ENCODE measurements at places on chromosomes 11 and 22.

- no peaks in the 10 kb centered on the region for H3K36me3 ChIP-seq
- no peak overlapping the region for H3K4me3 ChIP-seq
- H3K27me3 ChIP-seq, result peaks cover 28% of the 10 kb centered on the region
- no peak for DNase-seq
- H3K27ac ChIP-seq, result no peak overlapping the region
Observed at GRCh38 chr11:27898166-27898565, 197.9 kb upstream of the BDNF start.

DNA sequence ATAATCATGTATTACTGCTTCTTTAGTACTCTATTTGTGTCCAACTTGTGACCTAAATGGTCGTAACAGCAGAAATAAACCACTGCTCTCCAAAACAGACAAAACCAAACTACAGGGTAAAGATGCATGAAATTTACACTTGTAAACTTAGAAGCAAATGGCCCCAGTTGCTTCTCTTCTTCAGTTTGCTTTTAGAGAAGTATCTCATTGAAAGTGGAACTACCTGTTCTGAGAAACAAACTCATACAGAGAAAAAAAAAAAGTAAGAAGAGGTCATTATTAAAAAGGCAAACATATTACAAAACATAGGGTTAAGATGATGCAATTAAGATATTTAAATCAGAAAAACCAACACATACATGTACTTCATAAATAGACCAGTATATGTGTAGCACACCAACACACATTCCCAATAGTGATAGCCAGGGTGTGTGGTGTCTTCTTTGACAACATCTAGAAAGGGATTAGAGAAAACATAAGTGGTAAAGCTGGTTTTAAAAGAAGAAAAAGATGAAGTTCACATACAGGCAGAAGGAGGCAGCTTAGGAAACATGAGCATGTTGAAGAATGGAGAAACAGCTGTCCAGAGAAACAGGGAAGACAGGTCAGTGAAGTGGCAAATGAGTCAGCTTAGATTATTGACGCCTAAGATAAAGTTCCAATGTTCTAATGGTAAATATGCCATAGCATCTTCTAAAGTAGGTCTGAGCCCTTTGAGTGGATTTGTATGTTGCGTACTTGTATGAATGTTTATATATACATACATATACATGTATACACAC, 844.7 kb upstream of the CCDC90B start:
- no peaks in the 10 kb centered on the region for H3K36me3 ChIP-seq
- peaks cover 2% of the 10 kb centered on the region for H3K27me3 ChIP-seq
- DNase-seq, result no peak
- no peak overlapping the region for H3K4me3 ChIP-seq
- no peaks in the 10 kb centered on the region for H3K4me1 ChIP-seq

DNA sequence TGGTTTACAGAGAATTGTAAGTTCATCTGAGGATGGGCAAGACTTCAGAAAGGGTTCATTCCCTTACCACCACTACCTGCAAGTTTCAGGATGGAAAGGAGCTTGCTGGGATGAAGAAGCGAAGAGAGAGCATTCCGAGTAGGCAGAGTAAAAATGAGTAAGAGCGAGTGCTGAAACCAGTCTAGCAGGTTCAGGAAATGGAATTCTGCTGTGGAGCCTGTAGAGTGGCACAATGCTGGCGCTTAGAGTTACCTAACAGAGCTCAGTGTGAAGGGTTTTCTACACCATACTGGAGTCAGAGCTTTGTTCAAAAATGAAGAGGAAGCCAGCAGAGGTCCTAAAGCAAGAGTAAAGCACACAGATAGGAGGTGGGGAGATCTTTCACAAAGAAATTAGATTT, 179.2 kb upstream of the ZC3H12C start:
- no peak overlapping the region for H3K27ac ChIP-seq
- DNase-seq, result no peak
- no peaks in the 10 kb centered on the region for H3K4me1 ChIP-seq
- no peak overlapping the region for H3K4me3 ChIP-seq

DNA sequence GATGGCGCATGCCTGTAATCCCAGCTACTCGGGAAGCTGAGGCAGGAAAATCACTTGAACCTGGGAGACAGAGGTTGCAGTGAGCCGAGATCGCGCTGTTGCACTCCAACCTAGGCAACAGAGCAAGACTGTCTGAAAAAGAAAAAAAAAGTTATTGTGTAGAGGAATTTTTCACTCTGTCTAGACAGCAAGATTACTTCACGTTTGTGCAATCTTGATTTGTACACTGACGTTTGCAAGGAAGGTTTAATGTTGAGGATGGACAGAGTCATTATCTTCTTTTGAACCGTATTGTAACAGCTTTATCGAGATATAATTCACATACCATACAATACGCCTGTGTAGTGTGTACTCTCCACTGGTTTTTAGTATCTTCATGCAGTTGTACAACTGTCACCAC, 3.7 kb downstream of the CTTN start:
- no peak overlapping the region for H3K4me3 ChIP-seq
- DNase-seq, result no peak
- H3K27me3 ChIP-seq, result peaks cover 20% of the 10 kb centered on the region

DNA sequence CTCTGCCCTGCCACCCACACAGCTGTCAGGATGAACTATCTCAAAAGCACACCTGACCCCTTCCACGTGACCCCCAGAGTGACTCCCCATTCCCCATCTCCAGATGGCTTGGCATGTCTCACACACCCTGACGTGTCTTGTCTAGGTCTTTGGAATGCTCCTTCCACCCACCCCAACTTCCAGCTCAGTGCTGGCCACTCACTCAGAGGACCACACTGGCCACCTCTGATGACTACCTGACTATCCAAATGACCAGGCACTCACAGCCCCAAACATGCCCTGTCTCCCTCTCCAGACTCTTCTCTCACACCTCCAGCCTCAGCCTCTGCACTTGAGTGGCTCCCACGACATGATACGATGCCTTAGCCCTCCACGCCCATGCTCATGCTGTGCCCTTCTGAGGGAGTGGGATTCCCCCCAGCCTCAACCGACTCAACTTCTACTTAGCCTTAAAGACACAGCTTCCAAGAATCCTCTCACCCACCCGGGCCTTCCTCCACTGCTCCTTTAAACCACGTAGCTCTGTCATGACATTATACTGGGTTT, 259.4 kb downstream of the BUD13 start:
- no peaks in the 10 kb centered on the region for H3K4me1 ChIP-seq
- no peak for DNase-seq
- H3K4me3 ChIP-seq, result no peak overlapping the region
- H3K27me3 ChIP-seq, result peaks cover 53% of the 10 kb centered on the region
- no peak overlapping the region for H3K27ac ChIP-seq

GRCh38 chr11:13261591-13262061, 16.0 kb upstream of the BMAL1 start:
- no peaks in the 10 kb centered on the region for H3K27me3 ChIP-seq
- DNase-seq, result no peak
- H3K4me3 ChIP-seq, result no peak overlapping the region
- H3K4me1 ChIP-seq, result peaks cover 8% of the 10 kb centered on the region

- H3K27me3 ChIP-seq, result no peaks in the 10 kb centered on the region
- DNase-seq, result peak; percentile 35
- peak within 1 kb of the TSS; percentile 80 for H3K4me3 ChIP-seq
- H3K4me1 ChIP-seq, result peaks cover 39% of the 10 kb centered on the region
- peak within 1 kb of the TSS; percentile 93 for H3K27ac ChIP-seq
- H3K36me3 ChIP-seq, result peaks cover 12% of the 10 kb centered on the region
Observed at GRCh38 chr11:68038718-68039525, at the start of gene TCIRG1. Gene TCIRG1, plus strand, starts transcription at chr11:68039025. Its CDS starts 2,247 bp downstream, at chr11:68041272.

GRCh38 chr11:69159150-69159852, 3.6 kb downstream of the SMIM38 start:
- no peak overlapping the region for H3K27ac ChIP-seq
- H3K4me1 ChIP-seq, result no peaks in the 10 kb centered on the region
- no peak overlapping the region for H3K4me3 ChIP-seq
- H3K27me3 ChIP-seq, result peaks cover 4% of the 10 kb centered on the region
- no peak for DNase-seq
- peaks cover 3% of the 10 kb centered on the region for H3K36me3 ChIP-seq

GRCh38 chr11:8092587-8093424, 11.8 kb downstream of the TUB start:
- no peak overlapping the region for H3K27ac ChIP-seq
- no peaks in the 10 kb centered on the region for H3K36me3 ChIP-seq
- no peaks in the 10 kb centered on the region for H3K27me3 ChIP-seq
- no peak for DNase-seq

DNA sequence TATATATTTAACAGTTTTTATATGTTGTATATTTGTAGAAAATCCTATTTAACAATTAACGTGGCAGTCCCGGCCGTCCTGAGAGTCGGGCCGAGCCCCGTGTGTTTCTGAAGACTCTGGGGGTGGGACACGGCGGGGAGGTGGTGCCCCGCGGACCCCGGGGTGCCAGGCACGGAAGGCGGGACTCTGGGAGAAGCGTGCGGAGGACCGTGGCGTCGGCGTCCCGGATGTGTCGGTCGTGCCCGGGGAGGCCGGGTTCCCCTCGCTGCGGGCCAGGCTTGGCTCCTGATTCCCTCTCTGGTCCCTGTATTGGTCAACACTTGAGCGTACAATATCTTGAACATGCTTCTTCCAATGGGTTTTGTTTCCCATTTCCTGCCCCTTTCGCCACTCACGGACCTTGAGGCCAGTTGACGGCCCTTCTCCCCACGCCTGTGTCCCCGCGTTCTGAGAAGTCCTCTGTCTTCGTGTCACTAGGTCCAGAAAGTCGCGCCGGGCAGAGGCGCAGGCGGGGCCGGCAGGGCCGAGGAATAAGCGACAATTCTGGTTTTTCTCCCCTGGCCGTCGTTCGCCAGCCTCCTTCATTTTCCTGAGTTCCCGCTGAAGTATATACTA, 1076.7 kb downstream of the BRD1 start:
- H3K27me3 ChIP-seq, result peaks cover 3% of the 10 kb centered on the region
- H3K4me3 ChIP-seq, result no peak overlapping the region
- no peaks in the 10 kb centered on the region for H3K36me3 ChIP-seq
- H3K27ac ChIP-seq, result no peak overlapping the region
- DNase-seq, result no peak
- no peaks in the 10 kb centered on the region for H3K4me1 ChIP-seq

DNA sequence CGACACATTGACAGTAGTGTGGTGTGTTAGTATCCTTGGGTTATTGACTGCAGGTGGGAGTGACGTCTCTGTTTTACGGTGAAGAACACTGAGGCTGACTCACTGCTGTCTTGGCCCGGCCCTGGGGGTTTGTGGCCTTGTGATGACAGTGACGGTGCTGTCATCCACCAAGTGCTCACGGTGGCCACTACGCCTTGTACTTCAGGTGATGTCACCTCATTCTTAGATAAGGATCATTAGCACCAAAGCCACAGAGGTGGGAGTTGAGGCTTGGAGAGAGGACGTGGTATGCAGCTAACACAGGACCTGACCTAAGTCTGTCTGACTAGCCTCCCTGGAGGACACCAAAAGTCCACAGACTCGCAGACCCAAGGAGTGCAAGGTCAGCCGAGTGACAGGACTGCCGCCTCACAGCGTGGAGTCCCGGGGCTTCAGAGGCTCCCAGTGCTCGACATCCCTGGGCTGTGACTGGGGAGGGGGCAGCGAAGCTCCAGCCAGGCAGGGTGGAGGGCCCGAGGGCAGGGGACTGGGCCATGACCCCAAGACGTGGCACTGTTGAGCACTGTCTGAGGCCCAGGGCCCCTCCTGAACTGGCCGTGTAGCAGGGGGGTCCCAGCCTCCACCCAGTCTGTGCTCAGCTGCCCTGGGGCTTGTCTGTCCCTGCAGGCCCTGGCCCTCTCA, 56.5 kb downstream of the NAT10 start:
- no peak for DNase-seq
- H3K27ac ChIP-seq, result no peak overlapping the region
- H3K4me1 ChIP-seq, result peaks cover 21% of the 10 kb centered on the region
- no peaks in the 10 kb centered on the region for H3K27me3 ChIP-seq
- no peak overlapping the region for H3K4me3 ChIP-seq
- H3K36me3 ChIP-seq, result no peaks in the 10 kb centered on the region
